Hematopoietic multipotent progenitor cell treated with erythropoietin and hydrocortisone succinate and interleukin-3 and kit ligand, for 6 days (in vitro differentiated cells): ENCODE measurements at places on chromosomes 4 and X.

- DNase-seq: peak; percentile 53
Measured at GRCh38 chrX:110418316-110419235, 59.9 kb downstream of the RTL9 start.

DNA sequence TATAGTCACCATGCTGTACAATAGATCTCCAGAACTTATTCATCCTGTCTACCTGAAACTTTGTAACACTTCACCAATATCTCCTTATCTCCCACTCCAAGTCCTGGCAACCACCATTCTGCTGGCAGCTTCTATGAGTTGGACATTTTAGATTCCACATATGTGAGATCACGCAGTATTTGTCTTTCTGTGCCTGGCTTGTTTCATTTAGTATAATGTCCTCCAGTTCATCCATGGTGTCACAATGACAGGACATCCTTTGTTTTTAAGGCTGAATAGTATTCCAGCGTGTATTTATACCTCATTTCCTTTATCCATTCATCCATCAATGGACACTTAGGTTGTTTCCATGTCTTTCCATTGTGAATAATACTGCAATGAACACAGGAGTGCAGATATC lies 198.7 kb downstream of the QDPR start:
- no peak for DNase-seq

DNA sequence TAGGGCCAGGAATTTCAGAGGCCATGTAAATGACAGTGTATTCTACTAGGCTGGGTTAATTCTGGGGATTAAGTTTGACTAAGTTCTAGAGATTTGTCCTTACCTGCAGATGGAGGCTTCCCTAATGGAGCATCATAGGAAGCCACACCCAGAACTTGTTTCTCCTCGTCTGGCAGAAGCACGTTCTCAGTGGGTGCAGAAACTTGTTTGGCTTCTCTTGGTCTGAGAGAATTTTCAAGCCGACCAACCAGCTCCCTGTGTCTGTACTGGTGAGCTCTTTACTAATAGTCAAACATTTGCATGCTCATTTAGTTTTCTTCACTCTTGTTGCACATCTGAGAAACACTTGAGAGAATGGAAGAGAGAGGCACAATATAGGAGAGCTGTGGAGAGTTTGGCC lies 907 bp upstream of the ATP10D start:
- no peak for DNase-seq

DNA sequence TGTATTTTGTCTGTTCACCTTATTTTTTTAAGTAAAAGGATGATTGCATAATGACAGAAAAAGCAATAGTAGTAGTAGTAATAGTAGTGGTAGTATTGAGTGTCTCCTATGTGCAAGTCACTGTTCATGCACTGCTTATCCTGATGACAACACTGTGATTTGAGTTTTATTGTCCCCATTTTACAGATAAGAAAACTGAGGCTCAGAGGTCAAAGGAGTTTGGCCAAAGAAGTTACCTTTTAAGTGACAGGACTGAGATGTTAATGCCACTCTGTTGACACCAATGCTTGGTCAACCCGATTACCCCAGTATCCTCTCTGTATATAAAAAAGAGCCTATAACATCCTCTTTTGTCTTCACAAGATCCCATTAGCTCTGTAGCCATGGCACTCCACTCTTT lies 100.5 kb upstream of the FRMPD3 start:
- no peak for DNase-seq

- DNase-seq: no peak
Measured at GRCh38 chr4:180314972-180315371, 1928.2 kb upstream of the TENM3 start.

DNA sequence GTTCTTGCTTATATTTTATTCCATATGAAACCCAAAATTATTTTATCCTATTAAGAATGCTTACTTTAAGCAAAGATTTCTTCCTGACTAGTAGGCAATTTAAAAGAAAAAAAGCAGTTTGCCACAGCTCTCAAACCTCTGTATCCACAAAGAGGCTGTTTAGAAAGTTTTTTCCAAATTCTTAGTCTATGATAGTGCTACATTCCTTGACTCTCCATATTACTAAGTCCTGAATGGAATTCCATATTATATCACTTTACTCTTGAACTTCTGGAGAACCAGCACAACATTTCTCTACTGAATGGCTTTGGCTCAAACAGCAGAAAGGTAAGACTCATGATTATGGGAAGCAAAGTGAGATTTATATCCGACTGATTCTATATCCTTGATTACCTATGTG lies 8.3 kb downstream of the SLC10A6 start:
- DNase-seq: no peak

- no peak for DNase-seq
Measured at GRCh38 chr4:101224358-101225218, 122.7 kb downstream of the PPP3CA start.

- no peak for DNase-seq
Measured at GRCh38 chrX:6311540-6311939, 82.9 kb upstream of the NLGN4X start.

GRCh38 chrX:107775000-107775733 lies 420 bp downstream of the TSC22D3 start:
- DNase-seq: no peak

GRCh38 chr4:73575660-73576059 lies 44.6 kb downstream of the RASSF6 start:
- DNase-seq: no peak

DNA sequence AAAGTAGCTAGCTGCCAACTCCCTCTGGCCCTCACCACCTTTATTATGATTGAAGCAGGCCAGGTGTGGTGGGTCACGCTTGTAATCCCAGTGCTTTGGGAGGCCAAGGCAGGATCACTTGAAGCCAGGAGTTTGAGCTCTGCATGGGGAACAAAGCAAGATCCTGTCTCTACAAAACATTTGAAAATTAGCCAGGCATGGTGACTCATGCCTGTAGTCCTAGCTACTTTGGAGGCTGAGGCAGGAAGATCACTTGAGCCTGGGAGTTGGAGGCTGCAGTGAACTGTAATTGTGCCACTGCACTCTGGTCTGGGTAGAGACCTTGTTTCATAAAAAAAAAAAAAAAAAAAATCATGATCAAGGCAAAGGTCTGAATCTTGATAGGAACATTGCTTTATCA lies 467.0 kb upstream of the DIPK2B start:
- DNase-seq: no peak
